Kidney (tissue), 22 donors: ENCODE measurements at places on chromosomes 7 and 10. TPM values are rescaled to one million over a fixed set of nuclear protein-coding genes. Genes with fewer than 3 reads are reported as not detected.

Gene CDNF
- 2.1 TPM for total RNA-seq

Gene TDRD1
- 0.88 TPM for total RNA-seq

Gene HSPA12A
- total RNA-seq: 33.5 TPM

Gene TSPAN12
- 76.5 TPM for total RNA-seq

Gene TNS3
- 198 TPM for total RNA-seq

Gene MYOZ1
- total RNA-seq: 3.5 TPM

Gene DPP6
- total RNA-seq: 1.8 TPM

Gene NANOS1
- 1.1 TPM for total RNA-seq

Gene PLXDC2
- 42.1 TPM for total RNA-seq

Gene SPDYE6
- not detected for total RNA-seq

Gene PARD3
- total RNA-seq: 47.5 TPM

Gene MLXIPL
- 26.2 TPM for total RNA-seq

Gene PRSS37
- not detected for total RNA-seq

DNA sequence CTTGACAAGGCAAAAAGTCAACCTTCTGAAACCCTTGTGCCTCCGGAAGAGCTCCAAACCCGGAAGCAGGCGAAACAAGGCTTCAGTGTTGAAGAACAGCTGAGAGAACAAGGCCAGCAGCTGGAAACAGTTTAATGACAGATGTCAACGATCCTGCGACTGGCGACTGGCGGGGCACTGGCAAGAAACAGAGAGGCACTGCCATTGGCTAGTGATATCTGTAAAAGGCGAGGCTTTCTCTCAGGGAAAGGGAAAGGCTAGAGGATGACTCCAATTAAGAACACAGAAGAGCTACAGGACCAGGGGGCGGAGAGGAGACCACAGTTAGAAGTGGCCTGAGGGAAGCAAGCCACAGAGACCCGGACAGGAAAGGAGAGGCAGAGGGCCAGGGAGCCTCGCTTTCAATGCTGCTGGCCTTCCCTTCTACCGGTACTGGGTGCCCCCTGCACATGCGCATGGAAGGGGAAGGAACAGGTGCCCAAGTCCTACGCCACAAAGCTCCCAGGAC, 19.4 kb downstream of the ITGB1 start:
- no peak for DNase-seq

- peak; percentile 29 for DNase-seq
Observed at GRCh38 chr7:44580945-44581878, 819 bp downstream of the TMED4 start.

DNA sequence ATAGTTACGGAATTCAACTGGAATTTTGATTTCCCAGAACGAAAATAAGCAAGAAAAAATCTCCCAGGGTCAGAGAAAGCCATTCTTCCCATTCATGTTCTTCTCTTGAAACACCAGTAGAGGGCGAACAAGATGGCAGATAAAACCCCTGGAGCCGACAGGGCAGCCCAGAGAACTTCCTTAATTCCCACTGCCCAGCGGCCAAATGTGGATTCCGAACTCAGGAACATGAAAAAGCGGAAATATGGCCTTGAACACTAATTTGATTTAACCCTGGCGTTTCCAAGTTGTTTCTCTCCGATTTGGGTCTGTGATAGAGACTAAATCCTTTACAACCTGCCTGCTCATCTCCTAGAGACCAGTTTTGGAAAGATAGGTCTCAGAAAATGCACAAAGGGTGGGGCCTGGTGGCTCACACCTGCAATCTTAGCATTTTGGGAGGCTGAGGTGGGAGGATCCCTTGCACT, 100.7 kb upstream of the WAC start:
- peak; percentile 59 for DNase-seq

- DNase-seq: no peak
Observed at GRCh38 chr10:15313047-15313446, 58.0 kb downstream of the FAM171A1 start.

DNA sequence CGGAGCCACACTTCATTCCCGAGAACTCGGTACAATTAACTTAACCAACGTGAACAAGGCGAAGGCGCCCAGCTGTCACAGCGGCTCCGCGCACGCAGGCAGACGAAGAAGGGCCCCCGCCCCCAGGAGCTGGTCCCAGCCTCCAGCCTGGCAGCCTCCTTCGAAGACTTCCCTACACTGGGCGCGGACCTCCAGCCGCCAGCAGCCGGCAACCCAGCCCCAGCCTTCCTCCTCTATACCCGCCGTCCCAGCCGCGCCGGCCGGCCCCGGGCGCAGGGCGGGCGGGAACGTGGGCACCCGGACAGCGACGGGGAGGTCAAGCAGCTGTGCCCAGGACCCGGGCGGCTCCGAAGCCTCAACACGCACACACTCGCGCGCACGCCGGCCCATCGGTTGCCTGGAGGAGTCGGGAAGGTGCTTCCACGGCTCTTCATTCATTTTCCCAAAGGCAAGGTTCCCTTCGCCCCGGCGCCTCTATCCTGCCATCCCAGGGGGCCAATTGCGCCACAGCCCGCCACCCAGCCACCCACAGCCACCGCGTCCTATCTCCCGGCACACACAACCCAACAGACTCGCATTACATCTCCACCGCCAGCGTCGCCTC, 1.6 kb downstream of the CHST15 start:
- DNase-seq: peak; percentile 55

DNA sequence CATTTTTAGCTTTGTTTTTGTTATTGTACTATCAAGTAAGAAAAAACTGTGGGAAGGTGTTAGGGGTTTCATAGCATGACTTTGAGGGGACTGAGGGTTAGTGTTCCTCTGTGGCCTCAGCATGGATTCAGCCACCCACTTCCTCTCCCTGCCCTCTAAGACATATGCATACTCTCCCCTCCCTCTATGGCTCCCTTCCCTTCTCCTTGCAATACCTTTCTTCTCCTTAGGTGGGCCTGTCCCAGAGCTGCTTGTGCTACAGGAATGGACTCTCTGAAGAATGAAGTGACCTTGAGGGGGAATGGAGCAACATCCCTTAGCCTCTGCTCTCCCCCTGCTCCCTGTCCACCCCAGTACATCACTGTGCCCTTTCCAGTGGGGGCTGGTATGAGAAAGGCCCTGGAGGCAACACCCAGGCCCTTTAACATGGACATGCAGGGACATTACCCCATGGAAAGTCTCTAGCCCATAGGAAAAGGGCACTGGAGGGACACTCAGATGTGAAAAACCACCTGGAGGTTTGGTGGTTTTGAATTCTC, 22.4 kb downstream of the CDH23 start:
- no peak for DNase-seq

DNA sequence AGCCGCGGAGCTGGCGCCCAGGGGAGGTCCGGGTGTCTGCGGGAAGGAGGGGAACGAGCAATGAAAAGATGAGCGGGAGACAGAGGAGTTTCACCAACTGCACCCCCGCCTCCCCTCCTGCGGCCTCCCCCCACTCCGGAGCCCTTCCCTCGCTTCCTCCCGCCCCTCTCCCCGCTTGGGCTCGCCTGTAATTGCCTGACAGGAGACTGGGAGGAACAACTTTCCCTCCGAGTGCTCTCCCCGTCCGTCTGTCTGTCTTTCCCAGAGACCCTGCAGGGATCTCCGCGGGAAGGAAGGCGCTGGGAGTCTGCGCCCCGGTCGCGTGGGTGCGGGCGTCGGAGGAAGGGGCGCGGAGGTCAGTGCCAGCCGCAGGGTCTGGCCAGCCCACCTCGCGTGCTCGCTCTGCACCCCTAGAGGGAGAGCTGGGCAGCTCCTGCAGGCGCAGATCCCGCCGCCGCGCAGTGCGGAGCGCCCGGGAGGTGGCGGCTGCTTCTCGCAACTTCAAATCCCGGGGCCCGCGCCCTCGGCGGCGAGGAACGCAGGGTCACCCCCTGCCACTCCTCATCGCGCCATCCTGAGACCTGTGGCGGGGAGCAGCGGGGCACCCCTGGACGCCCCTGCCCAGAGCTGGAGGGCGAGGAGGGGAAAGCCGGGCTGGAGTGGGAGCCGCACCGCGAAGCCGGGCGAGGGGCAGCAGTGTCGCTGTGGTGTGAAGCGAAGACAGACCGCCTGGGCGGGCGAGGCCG, 511 bp upstream of the NRP1 start:
- DNase-seq: peak; percentile 92

DNA sequence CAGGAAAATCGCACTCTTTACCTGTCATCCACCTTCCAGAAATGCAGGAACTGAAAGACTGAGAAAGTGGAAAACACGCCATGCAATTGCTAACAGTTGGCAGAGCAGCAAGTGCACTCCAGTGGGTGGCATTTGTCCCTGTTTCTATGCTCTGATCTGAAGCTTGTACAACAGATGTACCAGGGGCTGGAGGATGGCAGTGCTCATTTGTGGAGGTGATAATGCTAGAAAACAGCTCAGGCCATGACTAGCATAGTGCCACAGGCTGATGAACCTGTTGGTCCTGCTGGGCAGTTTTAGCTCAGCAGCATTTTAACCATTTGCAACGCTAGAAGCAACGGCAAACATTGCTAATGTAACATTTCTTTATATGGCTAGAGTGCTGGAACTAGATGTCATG, 199.9 kb upstream of the NRP1 start:
- no peak for DNase-seq

DNA sequence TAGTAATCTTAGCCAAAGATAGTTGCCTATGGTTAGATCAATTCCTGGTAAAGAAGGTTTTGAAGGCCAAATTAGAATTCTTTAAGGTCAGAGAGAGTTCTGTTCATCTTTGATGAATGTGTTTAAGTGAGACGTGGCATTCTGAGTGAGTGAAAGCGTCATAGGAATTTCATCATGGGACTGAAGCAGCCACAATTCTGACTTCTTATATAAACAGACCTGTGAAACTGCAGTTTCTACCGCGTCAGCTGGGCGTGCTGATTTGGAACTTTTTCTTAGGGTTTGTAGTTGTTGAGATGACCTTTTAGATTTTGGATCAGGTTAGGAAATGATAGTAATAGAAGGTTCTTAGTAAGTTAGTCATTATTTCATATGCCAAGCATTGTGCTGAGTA, 103.8 kb downstream of the CNNM2 start:
- no peak for DNase-seq

GRCh38 chr10:86375204-86375603, 8.6 kb upstream of the GRID1 start:
- no peak for DNase-seq

- DNase-seq: no peak
Observed at GRCh38 chr10:80161321-80162083, 29.0 kb downstream of the PLAC9 start.

GRCh38 chr7:5210751-5211338, 20.8 kb downstream of the WIPI2 start:
- DNase-seq: no peak

- no peak for DNase-seq
Observed at GRCh38 chr7:139562961-139563565, 39.6 kb downstream of the CLEC2L start.

- DNase-seq: no peak
Observed at GRCh38 chr10:63707254-63707910, 186.2 kb downstream of the REEP3 start.

- no peak for DNase-seq
Observed at GRCh38 chr10:391305-391704, 256.1 kb downstream of the ZMYND11 start.

DNA sequence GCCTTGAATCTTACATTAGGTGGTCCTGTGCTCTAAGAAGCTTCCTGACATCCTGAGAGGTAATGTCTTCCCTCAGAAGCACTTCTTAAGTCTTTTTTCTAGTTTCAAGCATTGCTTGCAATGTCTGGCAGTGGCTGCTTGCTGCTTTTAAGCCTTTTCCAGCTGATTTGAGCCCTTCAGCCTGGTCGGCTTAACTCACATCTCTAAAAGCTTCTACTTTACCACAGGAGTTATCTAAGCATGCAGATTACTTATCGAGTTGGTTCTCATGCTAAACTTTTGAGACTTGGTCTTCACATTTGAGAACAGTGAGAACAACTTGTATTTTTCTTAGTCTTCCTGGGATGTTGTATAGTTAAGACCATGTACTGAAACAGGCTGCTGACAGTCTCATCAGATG, 3.9 kb downstream of the LRMDA start:
- DNase-seq: no peak

DNA sequence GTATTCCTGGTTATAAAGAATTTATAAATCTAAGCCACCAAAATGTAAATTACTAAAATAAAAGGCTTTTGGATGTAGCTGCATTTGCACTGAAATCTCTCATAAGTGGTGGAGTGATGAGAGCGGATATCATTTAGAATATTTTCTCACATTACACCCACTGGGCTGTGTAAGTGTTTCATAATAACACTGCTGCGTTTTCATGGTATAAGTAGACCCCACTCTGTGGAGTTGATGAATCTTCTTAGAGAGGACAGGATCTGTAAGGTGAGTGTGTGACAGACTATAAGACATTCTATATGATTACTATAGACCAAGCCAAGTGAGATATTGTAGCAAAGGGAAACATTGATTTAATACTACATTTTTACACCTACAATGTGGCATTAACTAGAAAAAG, 1024.1 kb upstream of the LRRN3 start:
- no peak for DNase-seq

- DNase-seq: peak; percentile 65
Observed at GRCh38 chr10:75593692-75594556, 162.5 kb downstream of the LRMDA start.

- no peak for DNase-seq
Observed at GRCh38 chr10:35027567-35027966, 62.6 kb downstream of the CUL2 start.

- DNase-seq: no peak
Observed at GRCh38 chr10:101446071-101446470, 92.1 kb downstream of the BTRC start.

DNA sequence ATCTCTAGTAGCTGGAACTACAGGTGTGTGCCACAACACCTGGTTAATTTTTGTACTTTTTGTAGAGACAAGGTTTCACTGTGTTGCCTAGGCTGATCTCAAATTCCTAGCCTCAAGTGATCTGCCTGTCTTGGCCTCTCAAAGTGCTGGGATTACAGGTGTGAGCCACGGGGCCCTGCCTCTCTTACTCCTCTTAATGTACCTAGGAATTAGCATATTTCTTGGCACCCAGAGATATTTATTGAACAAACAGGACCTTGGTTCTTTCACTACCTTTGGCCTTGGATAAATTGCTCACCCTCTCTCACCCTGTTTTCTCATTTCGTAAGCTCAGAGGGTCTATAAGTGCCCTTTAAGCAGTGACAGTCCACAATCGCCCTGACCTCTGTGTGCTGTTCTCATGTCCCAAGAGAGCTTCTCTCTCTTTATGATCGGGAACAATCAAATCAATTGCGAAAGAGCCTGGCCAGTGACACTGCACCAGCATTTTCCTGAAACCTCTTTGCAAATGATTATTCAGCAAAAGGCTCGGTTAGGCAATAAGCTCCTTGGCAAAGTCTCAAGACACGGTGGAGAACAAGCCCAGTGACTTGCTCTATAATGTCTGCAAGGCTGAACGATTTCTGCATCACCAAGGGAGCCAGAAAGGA, 117.7 kb downstream of the APBB1IP start:
- DNase-seq: peak; percentile 28
